ENCODE measurements at places on chromosomes 1 and 21.

DNA sequence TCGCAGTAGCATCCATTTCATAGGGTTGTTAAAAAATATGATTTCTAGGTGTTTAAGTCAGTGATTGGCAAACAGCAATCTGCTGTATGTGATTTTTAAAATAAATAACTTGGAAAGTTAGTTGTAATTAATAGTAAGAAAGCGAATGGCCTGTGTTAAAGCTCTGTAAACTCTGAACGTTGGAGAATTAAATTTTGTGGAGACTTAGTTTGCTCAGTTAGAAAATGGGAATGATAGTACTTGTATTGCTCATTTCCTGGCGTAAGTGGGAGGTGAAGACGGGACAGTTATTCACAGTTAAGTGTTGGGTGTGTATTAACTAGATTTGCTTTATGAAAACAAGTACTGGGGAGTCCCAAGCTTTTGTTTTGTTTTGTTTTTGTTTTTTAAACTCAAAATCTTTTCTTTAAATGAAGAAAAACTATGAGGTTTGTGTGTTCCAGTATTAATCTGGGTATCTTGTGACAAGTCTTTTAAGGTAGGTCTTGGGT is 995 bp downstream of the CACYBP start:
- peak; percentile 17 for DNase-seq

DNA sequence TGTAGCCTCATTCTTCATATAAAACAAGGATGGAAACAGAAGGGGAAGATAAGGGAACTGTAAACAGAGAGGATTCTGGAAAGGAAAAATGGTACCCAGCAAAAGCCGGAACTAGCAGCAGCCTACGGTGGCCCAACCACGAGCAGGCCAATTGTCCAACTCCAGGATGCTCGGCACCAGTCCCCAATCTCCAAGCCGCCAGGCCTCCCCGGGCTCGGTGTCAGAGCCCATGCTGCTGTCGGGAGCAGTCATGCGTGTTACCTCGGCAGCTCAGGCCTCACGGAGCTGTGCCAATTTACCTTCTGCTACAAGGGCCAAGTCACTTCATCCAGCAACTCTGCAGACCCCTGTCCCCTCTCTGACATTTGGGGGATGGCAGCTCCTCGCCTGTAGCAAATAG is 130.8 kb downstream of the ZBTB18 start:
- DNase-seq = no peak

DNA sequence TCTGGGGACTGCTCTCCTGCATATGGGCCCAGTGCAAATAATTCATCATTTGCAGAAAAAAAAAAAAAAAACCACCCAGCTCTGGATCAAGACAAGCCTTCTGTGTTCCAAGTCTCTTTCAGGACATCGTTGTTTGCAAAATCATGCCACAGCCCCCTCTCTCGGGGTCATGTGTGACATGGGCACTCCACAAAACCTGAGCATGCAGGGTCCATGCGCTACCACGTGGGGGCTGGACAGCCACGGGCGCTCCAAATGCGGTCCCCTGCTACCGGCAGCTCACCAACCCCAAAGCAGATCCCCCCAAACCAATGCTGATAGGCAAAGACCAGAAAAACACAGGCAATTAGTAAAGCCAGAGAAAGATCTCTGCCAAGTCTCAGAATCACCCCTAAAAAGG is 17.6 kb downstream of the NPHP4 start:
- no peak for DNase-seq

GRCh38 chr1:15617173-15618076 is at the start of gene DDI2:
Gene DDI2, plus strand, starts transcription at chr1:15617458. Its CDS starts 213 bp downstream, at chr1:15617671.
- DNase-seq = peak; percentile 95

- no peak for DNase-seq
These were observed 199.4 kb upstream of the DAB1 start for GRCh38 chr1:57623039-57623790.

GRCh38 chr1:68232289-68233148 is at the start of gene WLS:
Gene WLS, minus strand, starts transcription at chr1:68232523. Its CDS starts 224 bp downstream, at chr1:68232299.
- no peak for DNase-seq

DNA sequence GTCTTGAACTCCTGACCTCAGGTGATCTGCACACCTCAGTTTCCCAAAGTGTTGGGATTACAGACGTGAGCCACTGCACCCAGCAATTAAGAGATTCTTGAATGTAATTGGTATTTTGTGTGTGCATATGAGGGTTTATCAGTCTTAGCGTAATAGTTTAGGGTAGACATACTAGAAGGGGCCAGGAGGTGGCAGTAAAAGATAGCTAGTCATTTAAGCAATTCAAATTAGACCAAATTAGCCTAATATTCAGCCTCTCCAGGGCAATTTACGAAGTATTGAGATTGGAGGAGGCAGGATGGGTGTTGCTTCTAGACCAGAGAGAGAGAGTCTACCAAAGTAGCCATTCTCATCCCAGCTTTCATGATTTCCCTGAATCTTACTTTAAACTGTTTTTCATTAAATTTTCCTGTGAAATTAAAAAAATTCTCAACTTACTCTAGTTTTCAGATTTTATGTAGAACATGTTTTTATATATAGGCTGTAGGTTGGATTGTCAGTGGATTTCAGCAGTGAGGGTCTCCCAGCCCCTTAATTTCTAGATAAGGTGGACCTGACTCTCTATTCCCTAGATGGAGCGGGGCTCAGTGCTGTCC is 119.7 kb downstream of the HHAT start:
- peak; percentile 32 for DNase-seq

GRCh38 chr1:153087652-153088051 is 6.7 kb downstream of the SPRR2E start:
- DNase-seq = no peak

DNA sequence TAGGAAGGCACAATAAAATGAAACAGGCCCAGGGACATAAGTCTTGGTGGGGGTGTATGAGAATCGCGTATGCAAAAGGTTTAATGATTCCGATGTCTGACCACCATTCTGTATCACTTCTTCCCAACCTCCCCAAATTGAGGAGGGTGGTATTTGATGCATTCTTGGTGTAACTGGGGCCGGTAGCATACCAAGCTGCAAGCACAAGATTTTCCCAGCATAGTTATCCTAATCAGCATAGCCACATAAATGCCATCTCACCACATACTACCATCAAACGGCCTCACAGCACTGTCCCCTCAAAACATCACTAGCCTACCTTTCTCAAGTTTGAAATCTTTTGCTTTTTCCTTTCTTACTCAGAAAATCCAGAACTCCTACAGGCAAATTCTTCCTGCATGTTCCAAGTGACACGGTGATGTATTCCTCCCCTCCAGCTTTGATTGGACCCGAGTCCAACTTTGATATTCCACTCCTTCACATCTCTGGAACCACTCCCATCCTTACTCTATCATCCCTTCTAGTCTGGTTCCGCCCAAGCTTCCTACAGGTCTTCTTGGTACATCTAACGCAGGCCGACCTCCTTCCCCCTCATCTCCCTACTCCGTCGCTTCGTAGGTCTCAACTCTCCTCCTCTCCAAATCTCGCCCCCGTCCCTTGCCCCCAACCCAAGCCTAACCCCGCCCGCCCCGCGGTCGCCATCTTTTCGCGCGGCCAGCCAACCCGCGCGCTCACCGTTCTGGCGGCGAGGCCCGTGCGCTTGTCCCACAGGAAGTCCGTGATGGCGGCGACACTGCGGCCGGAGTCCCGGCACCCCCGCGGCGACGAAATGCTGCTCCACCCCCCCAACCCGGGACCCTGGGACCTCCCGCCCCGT is 600 bp downstream of the CLK2 start:
- DNase-seq = no peak
